ENCODE measurements at places on chromosomes 4 and X. TPM values are rescaled to one million over a fixed set of nuclear protein-coding genes. Genes with fewer than 3 reads are reported as not detected.

CLNK gene
- 0.15 TPM for polyA plus RNA-seq

KCTD8 gene
- polyA plus RNA-seq, result 0.13 TPM

WWC2 gene
- 10.8 TPM for polyA plus RNA-seq

MTNR1A gene
- polyA plus RNA-seq, result not detected

CT45A8 gene
- not detected for polyA plus RNA-seq

MAP9 gene
- polyA plus RNA-seq, result 5.7 TPM

GASK1B gene
- 26.1 TPM for polyA plus RNA-seq

MED14 gene
- 21.4 TPM for polyA plus RNA-seq

RIBC1 gene
- 1.3 TPM for polyA plus RNA-seq

HMX1 gene
- polyA plus RNA-seq, result not detected

ZNF630 gene
- polyA plus RNA-seq, result 3.2 TPM

ATP7A gene
- 5.1 TPM for polyA plus RNA-seq

OPHN1 gene
- 4.3 TPM for polyA plus RNA-seq

FGF16 gene
- 0.42 TPM for polyA plus RNA-seq

GRCh38 chrX:40084471-40085101, 13.2 kb downstream of the BCOR start:
- no peak for DNase-seq

GRCh38 chr4:56612282-56612681, 68.8 kb downstream of the HOPX start:
- no peak for DNase-seq

- no peak for DNase-seq
Observed at GRCh38 chr4:174437749-174438148, 84.5 kb downstream of the HPGD start.

GRCh38 chr4:158277558-158277957, 67.3 kb downstream of the TMEM144 start:
- DNase-seq, result no peak

GRCh38 chrX:40663880-40664630, 16.7 kb upstream of the CXorf38 start:
- DNase-seq, result no peak

DNA sequence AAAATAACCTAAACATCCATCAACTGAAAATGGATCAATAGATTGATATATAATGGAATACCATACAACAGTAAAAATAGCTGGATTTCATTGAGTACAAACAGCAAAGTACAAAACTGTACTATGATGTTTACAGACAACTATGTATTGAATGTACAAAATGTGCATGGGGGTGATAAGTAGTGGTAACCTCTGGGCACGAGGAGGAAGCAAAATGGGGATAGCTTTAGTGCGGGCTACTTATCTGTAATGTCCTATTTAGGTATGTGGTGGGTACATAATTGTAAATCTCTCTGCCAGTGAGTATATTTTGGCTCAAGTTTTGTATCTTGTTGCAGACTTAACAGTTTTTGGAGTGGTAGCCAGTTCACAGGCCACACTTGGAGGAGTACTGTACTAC, 123.6 kb downstream of the STAG2 start:
- no peak for DNase-seq

DNA sequence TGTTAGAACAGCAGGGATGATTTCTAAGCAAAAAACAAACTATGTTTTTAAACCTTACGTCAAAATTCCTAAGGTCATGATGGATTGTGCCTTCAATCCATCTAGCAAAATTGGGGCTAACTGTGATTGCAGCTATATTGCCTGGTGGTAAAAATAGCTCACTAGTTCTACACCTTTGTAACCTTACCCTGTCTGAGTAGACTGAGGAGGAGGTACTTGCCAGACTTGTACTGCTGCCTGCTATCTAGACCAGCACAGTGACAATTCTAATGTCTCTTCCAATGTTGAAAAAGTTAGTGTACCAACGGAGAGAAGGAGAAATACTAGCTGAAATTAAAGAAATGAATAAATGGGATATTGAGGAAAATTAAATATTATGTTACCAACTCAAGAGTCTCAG, 30.3 kb downstream of the ATP11C start:
- no peak for DNase-seq

DNA sequence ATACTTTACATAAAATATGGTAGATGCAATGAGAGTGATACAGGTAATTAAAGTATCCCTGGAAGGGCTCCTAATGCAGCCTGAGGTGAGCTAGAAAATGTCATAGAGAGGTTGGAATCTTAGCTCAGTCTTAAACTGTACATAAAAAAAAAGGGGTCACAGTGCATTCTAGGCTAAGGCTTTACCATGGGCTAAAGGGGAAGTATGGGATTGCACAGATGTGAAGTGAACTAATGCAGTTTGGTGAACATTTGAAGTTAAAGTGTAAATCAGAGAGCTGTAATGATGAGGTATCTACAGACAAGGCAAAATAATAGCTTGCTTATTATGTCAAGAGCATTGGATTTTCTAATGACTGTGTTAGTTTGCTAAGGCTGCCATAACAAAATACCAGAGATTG, 405.9 kb downstream of the ADGRL3 start:
- DNase-seq, result no peak

DNA sequence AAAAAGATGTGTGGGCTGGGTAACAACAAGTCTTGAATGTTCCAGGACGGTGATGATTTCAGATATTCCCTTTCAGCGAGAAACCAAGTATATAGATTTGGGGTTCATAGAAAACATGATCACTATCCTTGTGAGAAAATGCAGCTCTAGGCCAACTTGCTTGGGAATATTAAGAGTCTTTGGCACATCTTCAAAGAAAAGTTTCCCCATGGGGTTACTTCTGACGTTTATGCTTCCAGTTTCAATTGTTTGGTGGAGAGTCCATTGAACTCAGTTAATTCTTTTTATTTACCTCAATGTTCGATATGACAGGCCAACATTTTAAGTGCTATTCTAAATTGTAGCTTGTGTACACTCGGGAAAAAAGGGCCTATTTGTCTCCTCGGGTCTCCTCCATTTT, 126.7 kb downstream of the NHS start:
- no peak for DNase-seq

GRCh38 chr4:36168127-36168878, 76.0 kb downstream of the ARAP2 start:
- DNase-seq, result no peak

- DNase-seq, result no peak
Observed at GRCh38 chrX:150499240-150499639, 69.2 kb upstream of the MTM1 start.

- DNase-seq, result no peak
Observed at GRCh38 chr4:182560358-182560757, 317.2 kb downstream of the TENM3 start.

DNA sequence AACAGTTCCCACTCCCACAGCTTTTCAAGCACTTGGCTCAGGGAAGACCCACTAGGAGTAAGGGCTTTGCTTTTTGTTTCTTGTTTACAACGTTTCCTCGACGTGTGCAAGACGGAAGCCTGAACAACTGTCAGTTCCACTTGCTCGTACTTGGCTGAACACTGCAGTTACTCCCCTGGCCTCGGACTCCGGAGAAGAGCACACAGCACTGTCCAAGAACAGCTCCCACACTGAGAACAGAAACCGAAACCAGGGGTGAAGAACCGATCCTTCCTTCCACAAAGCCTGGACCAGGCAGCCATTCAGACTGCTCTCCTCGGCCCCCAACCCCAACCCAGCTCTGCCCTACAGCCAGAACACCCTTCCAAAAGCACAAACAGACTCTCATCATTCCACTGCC, 25.5 kb downstream of the IRF2 start:
- DNase-seq, result no peak

- DNase-seq, result no peak
Observed at GRCh38 chr4:76083386-76083988, 9.0 kb downstream of the ART3 start.

DNA sequence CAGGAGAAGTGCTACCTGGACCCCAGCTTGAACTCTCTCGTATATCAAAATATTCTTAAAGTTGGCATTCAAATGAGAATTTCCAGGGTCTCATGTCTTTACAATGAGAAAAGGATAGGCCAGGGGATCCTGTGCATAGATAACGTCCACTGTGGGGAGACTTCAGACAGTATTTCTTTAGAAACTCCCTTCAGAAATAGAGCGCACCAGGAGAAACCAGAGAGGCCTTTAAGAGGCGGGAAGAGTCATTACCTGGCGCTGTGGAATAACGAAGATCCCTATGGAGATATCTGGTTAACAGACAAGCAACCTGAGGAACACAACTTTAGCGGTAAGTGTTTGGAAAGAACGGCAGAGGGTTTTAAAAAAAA, 600 bp downstream of the RADX start:
- no peak for DNase-seq

DNA sequence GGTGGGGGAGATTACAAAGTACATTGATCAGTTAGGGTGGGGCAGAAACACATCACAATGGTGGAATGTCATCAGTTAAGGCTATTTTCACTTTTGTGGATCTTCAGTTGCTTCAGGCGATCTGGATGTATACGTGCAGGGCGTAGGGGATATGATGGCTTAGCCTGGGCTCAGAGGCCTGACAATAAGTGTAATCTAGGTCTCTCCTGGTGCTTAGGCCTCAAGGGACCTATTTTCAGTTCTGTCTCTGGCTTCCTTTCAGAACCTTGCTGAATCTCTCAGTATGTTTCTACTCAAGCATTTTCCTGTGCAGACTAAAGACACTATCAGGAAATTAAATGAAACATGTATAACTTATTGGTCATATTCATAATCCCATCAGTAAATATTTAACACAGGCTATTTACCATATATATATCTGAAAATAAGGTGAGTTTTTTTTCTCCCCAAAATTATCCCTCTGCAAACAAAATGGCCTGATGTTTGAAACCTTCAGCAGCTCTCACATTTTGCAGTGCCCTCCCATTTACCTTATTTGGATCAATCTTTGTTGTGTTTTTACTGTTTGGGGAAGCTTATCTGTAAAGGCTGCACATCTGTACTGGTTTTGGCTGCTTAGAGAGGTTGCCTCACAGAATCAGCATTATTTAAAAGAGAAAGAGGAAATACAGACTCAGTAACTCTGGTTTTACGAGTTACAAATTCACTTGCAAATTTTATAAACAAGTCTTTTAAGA, 2.3 kb upstream of the ZCCHC4 start:
- DNase-seq, result no peak

DNA sequence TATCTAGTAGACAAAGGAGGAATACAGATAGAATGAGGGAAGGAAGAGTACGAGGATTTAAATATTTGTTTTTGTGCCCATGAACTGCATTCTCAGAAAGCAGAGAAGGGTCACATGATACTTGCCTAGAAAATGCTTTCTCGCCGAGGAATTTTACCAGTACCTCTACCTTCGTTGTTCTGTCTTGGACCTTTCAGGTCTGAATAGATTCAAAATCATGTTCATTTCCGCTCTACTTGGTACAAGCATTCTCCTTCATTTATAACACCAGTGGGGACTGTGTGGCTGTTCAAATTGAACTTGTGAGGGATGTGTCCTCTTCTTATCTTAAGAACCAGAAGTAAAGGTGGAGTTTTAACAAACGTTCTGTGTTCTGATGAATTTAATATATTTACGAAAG, 1.9 kb downstream of the USP38 start:
- no peak for DNase-seq

DNA sequence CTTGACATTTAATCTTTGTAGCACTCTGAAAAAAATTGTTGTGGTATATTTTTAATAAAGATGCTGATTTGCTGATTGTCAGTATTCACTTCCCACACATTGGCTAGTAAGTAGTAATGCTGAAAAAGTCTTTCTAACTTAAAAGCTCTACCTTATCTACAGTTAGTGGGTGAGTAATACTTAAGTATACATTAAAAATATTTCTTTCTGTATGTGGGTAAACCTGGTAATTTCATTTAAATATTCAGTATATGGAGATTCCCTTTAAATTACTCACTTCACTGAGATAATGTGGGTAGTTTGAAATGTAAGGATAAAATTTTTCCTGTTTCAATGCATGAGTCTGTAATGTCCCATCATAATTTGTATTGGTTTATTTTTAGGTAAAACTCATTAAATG, 5.6 kb downstream of the TMEM33 start:
- DNase-seq, result no peak

GRCh38 chrX:146054311-146054710, 236.7 kb downstream of the SLITRK2 start:
- no peak for DNase-seq
